HuH-7 (cell line): ENCODE measurements at places on chromosomes 4 and X.

DNA sequence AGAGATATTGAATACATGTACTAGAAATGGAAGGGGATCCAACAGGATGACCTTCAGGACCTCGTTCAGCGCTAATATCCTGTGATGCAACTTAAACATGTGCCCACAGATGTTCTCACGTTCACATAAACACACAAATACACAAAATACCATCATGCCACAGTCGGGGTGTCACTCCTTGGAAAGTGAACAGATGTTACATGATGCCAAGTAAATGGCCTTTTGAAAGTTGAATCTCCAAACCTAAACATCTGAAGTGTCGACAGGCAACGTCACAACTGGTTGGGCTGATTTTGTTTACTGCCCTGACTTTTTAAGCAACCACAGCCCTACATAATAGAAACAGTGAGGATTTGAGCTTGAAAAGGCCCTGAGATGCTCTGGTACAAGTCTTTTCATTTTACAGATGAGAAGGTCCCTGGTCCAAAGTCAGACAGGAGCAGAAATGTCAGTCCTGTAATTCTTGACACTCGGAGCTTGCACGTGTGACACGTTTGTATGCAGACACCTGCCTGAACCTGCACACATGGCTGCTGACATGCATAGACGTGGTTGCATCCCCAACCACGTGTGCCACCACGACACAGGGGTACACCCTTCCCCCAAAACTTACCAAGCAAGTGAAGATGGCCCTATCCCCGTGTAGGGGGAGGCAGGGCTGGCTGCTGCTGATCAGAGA, 23.5 kb upstream of the BCORL1 start:
- no peak for DNase-seq

GRCh38 chrX:19129694-19130093, 7.4 kb upstream of the ADGRG2 start:
- no peak for DNase-seq

DNA sequence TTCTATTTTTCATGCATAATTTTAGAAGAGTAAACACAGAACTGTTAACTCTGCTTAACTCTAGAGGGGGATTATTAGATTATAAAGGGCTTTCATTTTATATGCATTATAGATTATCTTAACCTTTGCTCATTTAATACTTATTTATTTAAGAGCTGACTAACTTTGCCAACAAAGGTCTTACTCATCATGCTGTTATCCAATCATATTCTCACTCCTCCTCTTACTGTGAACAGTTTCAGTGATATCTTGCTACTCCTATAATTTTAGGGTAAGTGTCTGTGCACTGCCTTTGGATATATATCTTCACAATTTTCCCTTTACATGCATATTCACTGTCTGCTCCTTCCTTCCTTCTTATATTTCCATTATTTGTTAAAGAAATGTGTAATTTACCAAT, 1814.9 kb downstream of the STIM2 start:
- no peak for DNase-seq

DNA sequence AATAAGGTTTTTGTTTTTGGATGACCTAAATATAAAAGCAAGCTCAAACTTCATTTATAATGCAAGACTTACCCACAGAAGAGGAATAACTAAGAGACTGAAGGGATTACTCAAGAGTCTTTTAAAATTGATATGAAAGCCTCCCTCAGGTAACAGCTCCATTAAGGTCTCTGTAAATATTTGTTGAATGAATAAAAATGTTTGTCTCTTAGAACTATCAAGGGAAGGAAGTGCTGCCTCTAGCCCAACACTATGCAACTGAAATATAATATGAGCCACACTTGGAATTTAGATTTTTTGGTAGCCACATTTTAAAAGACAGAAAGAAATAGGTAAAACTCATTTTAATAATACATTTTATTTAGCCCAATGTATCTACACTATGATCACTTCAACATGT, 127.8 kb downstream of the SH3RF1 start:
- DNase-seq: no peak

GRCh38 chr4:64969081-64969480, 559.8 kb upstream of the TECRL start:
- no peak for DNase-seq

GRCh38 chrX:143002206-143002605, 23.5 kb upstream of the SPANXN4 start:
- DNase-seq: no peak

- no peak for DNase-seq
These were observed 46.4 kb upstream of the GABRE start for GRCh38 chrX:152020888-152021287.

GRCh38 chr4:89257376-89257775, 50.2 kb downstream of the GPRIN3 start:
- no peak for DNase-seq

- no peak for DNase-seq
These were observed 308.9 kb downstream of the GLUD2 start for GRCh38 chrX:121356139-121356849.

DNA sequence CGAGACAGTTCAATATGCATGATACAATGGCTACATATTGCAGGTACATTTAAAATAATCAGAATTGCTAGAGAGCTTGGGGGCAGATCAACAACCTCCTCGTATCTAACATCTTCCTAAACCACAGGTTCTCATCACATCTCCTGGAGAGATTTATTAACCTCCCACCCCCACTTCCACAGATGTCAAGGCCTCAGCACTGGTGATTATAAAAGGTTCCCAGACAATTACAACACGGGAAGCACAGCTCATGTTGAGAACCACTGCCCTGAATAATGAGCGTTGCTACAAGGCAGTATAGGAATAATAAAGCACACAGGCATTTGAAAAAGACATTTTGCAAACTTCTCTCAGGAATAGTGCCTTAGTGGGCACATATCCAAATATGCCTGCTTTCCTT, 42.8 kb downstream of the ELOVL6 start:
- DNase-seq: no peak

DNA sequence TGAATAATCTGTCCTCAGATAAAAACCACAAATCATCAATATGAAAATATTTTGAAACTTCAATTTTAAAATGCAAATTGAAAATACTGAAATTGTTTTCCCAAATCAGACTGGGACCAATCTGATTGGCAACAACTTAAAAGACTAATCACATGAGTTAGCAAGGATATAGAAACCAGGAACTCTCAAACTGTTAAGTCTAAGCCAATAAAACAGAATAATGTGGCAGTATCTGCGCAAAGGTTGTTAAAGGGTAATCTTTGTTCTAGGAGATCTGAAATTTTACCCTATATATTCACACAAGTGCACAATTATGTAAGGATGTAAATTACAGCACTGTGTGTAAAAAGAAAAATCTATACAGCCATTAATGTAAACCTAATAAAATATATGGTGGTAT, 29.7 kb downstream of the EIF4E start:
- no peak for DNase-seq

DNA sequence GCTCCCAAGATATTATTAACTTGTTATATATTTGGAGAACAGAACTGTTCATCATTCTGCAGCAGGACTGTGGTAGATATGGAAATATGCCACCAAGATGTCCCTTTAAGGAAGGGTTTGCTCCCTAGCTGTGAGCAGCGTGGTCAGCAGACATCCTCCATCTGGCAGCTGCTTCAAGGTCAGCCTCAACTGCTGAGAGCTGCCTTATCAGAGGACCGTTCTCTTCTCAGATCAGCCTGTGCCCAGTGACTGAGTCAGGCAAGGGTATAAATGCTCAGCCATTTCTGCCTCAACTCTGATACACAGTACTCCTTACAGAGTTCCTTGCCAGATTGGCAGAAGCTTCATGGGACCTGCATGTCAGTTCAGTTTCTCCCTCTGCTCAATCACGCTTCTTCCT, 63.4 kb upstream of the MAGEB2 start:
- no peak for DNase-seq

DNA sequence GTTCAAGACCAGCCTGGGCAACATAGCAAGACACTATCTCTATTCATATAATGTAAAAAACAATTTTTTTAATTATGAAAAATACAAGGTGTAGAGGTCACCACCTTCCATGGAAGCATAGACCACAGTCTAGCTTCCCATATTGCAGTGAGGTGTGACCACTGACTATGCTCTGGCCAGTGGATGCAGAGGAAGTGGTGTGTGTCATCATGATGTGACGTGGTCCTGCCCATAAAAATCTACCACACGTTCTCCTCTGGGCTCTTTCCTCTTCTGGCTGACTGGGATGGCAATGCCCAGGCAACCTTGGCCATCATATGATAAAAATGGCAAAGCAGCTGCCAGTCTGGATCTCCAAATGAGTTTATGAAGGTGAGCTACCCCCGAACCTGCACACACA, 65.7 kb downstream of the RBM47 start:
- DNase-seq: no peak

DNA sequence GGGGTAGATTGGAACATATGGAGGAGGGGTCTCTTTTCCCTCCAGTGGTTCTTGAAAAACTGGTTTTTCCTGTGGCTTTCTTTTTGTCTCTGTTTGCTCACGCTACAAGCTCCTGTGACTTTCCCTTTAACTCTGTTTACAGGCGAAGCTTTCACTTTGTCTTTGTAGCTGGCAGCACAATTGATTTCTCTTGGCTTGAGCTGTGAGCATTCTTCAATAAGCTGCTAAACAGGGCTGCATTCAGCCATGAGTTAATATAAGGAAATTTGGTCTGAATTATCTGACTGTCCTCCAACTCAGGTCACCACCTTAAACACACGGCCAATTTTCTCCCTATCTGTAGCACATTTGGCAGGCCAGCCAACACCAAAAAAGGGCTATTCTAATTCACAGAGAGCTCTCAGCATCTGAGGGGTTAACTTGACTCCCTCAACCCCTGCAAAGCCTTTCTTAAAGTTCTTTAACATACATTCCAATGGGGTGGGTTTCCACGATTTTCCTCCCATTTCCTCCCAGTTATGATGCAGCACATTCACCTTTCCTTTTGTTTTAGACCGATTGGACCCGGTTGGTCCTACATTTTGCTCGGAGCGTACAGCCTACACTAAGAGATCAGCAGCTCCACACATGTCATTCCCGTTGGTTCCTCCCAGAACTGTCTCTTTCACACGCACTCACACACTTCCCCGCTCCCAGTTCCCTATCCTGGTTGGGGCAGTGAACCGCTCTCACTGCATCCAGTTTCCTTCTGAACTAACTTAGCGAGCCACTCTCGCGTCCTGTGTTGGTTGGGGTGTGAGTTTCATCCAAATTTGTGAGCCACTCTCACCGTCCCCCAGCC, 45.4 kb downstream of the UGT2A3 start:
- DNase-seq: no peak

DNA sequence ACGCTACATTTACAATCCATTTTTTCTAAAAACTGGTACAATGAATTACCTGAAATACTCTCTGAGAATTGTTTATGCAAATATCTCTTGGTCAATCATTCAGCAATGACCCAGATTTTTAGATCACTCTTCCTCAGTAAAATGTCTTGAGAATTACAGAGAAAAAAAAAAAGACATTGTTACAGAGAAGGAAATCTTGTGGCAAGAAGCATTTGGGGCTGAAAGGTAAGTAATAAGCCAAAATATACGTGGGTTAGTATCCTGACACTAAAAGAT, 19.6 kb upstream of the TET2 start:
- no peak for DNase-seq

DNA sequence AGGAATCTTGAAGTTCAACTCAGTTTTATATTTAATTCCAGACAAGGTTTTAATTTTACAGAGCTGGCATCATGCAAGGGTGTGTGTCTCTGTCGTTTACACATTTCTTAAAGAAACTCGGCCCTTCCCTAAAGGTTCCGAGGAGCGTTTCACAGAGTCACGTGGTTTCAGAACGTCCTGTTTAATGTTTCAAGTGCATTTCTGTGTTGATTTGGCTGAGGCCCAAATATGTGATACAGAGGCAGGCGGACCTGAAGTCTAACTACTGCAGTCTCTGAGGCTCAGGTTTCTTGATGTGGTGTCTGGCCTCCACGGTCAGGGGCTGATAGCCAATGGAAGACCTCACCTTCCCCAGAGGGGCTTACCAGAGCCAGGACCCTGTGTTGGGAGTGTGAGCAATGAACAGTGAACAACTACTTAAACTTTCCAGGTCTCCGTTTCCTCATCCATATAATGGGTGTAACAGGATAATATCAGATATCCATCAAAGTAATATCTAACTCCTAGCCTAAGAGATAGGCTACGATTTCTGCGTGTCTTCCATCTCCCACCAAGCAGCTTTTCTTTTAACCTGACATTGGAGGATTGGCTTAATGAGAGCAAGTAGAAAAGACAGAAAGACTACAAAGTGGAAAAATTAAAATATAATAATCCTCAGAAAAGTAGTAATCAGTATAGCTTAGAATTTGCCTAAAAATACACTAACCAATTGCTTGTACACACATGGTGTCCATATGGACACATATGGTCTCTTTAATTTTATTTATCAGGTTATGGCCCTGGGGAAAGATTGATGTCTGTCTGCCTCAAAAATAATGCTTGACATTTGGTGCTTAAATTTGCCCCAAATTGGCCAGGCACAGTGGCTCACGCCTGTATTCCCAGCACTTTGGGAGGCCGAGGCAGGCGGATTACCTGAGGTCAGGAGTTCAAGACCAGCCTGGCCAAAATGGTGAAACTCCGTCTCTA, 50.0 kb upstream of the TRIM2 start:
- DNase-seq: no peak

GRCh38 chr4:6622744-6623143, 17.7 kb upstream of the MRFAP1 start:
- DNase-seq: no peak

DNA sequence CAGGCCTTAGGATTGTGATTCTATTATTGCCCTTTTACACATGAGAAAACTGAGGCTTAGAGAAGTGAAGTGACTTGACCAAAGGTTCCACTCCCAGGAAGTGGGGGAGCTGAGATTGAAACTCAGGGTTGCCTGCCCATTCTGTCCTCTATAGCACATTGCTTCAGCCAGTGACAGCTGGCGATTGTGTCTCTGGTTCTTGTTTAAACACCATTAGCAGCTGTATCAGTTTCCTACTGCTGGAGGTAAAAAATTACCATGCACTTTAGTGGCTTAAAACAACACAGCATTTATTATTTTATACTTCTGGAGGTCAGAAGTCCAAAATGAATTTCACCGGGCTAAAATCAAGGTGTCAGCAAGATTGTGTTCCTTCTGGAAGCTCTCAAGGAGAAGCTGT, 205.8 kb upstream of the MAMLD1 start:
- no peak for DNase-seq

- no peak for DNase-seq
These were observed 45.0 kb upstream of the ITM2A start for GRCh38 chrX:79412166-79412565.

- DNase-seq: no peak
These were observed 1066.0 kb downstream of the FSTL5 start for GRCh38 chr4:161097821-161098220.

DNA sequence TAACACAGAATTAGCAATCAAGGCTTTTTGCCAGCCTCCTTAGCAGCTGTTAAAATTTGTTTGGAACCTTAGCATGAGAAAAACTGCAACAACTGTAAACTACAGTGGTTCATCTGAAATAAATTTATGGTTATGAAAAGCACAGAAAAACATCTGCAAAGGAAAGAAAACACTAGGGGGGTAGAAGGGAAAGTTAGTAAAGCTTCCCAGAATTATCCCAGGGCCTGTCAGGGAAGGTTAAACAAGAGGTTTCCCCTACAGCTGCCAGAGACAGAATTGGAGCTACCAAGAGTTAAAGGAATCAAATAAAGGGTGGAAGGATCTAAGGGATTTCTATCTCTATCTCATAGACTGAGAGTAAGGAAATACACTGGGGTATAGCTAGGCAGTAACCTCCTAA, 234.7 kb upstream of the DIAPH2 start:
- no peak for DNase-seq

GRCh38 chr4:83329521-83330110, 5.0 kb downstream of the HPSE start:
- no peak for DNase-seq

GRCh38 chr4:116059361-116059760, 945.9 kb upstream of the NDST4 start:
- DNase-seq: no peak
